ENCODE measurements at places on chromosomes 16 and 17. TPM values are rescaled to one million over a fixed set of nuclear protein-coding genes. Genes with fewer than 3 reads are reported as not detected.

- no peak for DNase-seq
Measured at GRCh38 chr17:80871341-80871740, 120.3 kb upstream of the CHMP6 start.

GRCh38 chr16:67933805-67934204 lies 2.1 kb upstream of the CTRL start:
- DNase-seq = no peak

DNA sequence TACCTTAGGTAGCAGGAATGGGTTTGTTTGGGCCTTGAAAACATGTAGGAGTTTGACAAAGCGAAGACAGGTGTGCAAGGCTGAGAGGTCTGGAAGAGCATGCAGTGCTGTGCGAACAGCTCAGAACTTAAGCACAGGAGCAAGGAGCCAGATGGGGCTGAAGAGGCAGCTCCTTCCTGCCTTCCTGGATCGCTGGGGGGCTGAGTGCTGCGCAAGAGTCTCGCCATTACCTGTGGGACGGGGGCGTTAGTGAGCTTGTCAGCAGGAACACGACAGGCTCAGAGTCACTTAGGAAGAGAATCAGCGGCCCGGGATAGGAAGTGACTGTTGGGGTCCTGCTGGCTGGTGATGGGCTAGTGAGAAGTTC lies 464 bp upstream of the MRM1 start:
- no peak for DNase-seq

GRCh38 chr16:8194794-8195193 lies 395.5 kb downstream of the TMEM114 start:
- no peak for DNase-seq

DNA sequence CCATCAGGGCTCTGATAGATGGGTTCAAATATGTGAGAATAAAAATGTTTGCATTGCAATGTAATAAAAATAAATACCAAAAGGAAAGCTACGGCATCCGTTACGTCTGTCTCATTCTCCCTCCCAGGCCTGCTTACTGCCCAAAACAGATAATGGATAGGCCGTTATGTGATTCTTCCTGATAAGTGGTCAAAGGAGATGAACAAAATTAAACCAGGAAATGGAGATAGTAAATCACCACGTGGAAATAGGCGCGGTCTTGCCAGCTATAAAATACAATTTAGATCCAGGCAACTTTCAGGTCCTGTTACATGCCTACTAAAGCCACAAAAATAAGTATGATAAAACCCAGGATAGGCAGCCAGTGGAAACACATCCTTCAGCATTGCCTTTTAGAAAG lies 49.5 kb upstream of the CCL1 start:
- no peak for DNase-seq

DNA sequence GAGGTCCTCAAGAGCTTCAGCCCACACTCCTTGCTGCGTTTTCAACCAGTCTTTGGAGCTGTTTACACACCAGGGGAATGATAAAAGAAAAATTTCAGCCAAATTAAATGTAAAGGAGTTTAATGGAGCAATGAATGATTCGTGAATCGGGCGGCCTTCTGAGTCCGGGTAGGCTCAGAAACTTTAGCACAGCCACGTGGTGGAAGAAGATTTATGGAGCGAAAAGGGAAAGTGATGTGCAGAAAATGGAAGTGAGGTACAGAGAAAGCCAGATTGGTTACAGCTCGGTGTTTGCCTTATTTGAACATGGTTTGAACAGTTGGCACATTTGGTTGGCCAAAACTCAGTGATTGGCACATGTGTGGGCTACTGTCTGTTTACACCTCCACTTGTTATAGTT lies 305.4 kb downstream of the MAF start:
- DNase-seq = no peak

DNA sequence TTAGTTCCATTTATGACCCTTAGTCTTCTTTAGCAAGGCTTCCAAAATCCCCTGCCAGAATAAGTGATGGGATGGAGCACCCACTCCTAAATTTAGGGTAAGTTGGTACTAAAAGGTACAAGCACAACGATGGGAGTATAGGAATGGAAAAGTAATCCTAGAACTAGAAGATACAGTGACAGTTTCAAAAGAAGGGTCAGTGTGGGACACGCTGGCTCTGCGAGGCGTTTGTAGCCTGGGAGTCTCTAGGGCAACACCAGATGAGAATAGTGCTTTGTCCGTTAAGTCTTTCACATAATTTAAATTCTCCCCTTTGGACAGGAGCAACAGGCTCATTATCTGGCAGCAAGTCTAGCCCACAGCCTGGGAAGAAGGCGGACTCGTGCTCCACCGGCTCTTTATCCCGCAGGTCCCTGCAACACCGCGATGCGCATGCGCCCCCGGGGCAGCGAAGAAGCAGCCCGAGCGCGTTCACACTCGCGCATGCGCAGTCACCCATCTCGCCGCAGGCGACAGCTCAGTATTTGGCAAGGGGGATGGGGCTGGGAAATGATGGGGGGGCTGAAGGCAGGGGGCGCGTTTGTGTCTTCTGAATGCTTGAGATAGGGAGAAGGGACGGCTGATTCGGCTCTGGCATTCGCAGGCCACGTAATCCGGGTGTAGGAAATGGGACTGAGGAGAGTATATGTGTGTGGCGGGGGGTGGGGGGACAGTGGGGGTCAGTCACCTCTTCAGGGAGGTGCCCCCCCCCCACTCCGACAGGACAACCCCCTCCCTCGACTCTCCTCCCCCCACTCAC lies 564 bp downstream of the SPOP start:
- peak; percentile 73 for DNase-seq

GRCh38 chr17:8062807-8063483 lies 24.1 kb downstream of the ALOX15B start:
- no peak for DNase-seq

- DNase-seq = no peak
Measured at GRCh38 chr16:84929421-84930297, 81.7 kb downstream of the ZDHHC7 start.

- DNase-seq = no peak
Measured at GRCh38 chr16:89152831-89153700, 18.5 kb upstream of the CDH15 start.

- no peak for DNase-seq
Measured at GRCh38 chr16:84648595-84649510, 542 bp downstream of the KLHL36 start.

- no peak for DNase-seq
Measured at GRCh38 chr17:3845291-3845620, 790 bp downstream of the NCBP3 start.

GRCh38 chr16:57799600-57800199 lies 2.6 kb downstream of the KIFC3 start:
- no peak for DNase-seq

DNA sequence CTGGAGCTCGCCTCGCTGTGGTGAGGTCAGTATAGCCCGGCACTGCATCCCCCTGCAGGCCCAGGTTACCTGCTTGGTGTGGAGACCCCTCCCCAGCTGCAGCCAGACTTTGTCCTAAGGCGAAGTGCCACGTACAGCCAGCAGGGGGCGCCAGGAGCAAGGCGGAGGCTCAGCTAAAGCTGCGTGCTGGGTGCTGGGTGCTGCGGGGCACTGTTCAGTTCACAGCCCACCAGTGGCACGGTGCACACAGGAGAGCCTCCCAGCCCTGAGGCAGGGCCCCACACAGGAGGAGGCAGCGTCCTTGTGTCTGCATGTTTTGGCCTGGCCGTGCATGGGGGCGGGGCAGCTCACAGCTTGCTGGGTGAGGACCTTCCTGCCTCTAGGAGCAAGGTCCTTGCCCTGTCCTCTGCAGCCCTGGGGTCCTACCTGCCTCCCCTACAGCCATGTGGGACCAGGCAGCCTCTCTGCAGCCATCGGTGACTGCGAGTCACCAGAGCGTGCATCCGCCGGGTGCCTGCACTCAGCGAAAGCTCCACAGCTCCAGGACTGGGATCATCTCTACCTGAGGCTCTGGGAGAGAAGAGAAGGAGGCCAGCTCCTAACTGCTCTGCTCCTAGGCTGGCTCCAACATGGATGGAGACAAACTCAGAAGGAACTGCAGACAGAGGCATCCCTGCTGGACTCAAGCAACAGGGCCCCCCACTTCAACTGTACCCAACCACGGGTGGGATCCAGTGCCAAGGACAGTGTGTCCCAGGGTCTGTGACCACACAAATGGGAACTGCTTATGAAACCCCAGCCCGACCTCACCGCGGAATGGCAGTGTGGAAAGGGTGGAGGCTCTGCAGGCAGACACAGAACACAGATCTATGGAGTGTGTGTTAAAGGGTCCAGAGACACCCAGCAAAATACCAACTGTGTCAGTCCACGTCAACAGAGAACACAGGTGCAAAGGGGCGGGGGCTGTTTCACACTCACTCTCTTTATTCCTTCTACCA lies 19.0 kb downstream of the SLC7A5 start:
- DNase-seq = no peak

- no peak for DNase-seq
Measured at GRCh38 chr16:96935-97381, 18.9 kb downstream of the MPG start.

DNA sequence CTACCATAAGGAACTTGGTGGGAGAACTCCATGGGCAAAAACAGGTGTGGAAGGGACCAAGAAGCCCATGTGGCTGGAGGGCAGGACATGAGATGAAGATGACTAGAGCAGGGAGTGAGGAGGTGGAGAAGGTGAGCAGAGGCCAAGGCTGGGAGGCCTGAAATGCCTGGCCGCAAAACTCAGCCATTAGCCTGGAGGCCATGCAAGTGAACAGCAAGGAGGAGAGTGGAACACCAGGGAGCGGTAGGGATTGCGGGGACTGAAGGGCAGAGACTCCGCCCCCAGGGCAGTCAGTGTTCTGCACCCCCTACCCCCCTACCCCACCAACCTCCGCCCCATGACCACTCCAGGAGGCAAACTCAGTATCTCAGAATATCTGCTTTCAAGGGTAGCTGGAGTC lies 17.0 kb downstream of the BCL7C start:
- DNase-seq = no peak

- no peak for DNase-seq
Measured at GRCh38 chr17:57927048-57927723, 28.0 kb downstream of the CUEDC1 start.

- DNase-seq = no peak
Measured at GRCh38 chr17:76207275-76208059, 32.8 kb downstream of the RNF157 start.

Gene TMEM238L
- not detected for total RNA-seq

Gene MGAT5B
- 0.53 TPM for total RNA-seq

Gene CCL23
- total RNA-seq = 8.0 TPM

Gene HOXB5
- total RNA-seq = not detected

Gene CDC6
- total RNA-seq = 41.3 TPM

Gene NUTF2
- total RNA-seq = 252 TPM

Gene PRR29
- 0.20 TPM for total RNA-seq

Gene TUBB3
- 156 TPM for total RNA-seq

Gene CHST5
- not detected for total RNA-seq

Gene CACNA1G
- total RNA-seq = 0.04 TPM

Measured in pulmonary artery endothelial cell (primary cell).